NCI-H1417 (cell line): ENCODE measurements at places on chromosomes 7 and 10.

DNA sequence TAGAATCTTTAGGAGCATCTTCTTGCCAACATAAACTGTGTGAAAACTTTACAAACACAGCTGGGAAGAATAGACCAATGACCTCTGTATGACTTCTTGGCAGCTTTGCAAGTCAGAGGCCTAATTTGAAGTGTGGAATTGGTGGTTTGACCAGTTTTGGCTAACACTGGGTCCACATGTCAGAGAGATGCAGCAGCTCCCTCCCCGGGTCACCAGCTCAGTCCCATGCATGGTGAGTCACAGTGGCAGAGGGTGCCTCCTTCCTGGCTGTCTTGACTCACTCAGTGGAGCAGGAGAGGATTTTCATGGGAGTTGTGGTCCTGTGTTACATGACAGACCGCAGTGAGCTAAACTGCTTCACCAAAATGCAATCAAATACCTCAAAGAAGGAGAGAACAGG lies 8.2 kb upstream of the STARD3NL start:
- no peak for DNase-seq

- DNase-seq, result no peak
These were observed 14.3 kb downstream of the GALNT17 start for GRCh38 chr7:71145906-71146901.

DNA sequence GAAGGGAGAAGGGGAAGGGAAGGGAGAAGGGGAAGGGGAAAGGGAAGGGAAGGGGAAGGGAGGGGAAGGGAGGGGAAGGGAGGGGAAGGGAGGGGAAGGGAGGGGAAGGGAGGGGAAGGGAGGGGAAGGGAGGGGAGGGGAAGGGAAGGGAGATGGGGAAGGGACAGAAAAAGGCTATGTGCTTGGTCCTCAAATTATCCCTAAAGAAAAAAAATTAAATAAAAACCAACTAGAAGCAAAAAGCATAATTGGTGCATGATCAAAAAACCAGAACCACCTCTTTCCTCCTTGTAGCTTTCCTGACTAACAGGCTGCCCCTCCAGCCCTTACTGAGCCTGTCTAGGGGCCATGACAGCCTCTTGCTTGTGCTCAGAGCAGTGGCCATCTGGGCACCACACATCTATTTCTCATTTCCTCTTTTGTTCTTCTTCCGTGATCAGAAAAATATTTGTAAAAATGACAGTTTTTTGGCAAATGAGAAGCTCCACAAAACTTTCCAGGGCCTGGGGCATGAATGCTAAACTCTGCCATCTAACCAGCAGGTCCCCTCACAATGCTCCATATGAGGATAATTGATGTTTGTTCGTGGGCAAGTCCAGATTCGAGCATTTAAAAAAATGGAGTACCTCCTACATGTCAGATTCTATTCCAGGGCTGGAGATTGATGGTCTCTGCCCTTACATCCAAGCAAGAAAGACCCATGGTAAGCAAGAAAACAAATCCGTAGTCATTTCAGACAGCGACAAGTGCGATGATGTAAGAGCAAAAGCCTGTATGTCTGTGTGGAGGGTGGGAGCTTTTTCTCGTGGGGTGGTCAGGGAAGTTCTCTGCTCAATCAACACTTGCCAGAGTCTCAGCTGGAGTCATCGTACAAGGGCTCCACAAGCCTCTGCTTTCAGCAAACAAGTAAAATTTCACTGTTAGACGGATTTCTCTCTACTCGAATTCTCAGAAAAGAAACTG lies 320.9 kb downstream of the WDR11 start:
- no peak for DNase-seq

GRCh38 chr7:39099146-39099545 lies 121.4 kb downstream of the POU6F2 start:
- DNase-seq, result no peak

DNA sequence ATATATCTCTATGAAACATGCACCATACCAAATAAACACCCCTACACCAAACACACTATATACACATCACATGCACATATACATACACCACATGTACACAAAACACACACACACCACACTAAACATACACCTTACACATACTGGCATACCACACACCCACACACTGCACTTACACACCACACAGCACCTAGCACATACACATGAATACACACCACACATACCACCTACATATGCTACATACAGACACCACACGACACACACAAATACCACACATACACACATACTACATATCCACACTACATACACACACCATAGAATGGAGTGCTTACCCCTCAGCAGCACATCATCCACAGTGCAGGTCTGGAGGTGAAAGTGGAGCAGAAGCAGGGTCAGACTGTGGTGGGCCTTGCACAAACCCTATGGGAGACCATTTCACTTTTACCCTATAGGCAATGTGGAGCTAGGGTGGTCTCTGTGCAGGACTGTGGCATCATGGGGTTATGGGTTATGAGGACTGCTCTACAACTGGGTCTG lies 64.6 kb downstream of the WDFY4 start:
- no peak for DNase-seq
